ENCODE measurements at places on chromosomes 3 and 15. TPM values are rescaled to one million over a fixed set of nuclear protein-coding genes. Genes with fewer than 3 reads are reported as not detected.

DNA sequence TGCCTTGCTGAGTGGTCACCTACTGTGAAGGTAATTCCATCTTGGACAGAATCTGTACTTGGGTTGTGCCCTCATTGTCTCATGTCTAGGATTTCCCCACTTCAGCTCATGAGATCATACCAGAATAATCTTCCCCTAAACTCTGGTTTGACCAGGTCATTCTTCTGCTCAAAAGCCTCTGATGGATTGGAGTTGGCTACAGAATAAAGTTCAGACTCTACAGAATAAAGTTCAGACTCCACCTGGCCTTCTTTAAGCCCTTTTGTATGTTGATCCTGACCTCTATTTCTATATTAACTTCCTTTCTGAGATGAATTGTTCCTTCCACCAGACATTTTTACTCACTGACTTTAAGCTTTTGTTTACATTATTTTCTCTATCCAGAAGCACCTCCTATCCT lies 6.4 kb upstream of the GLCE start:
- no peaks in the 10 kb centered on the region for H3K27me3 ChIP-seq
- H3K4me3 ChIP-seq: no peak overlapping the region
- peaks cover 28% of the 10 kb centered on the region for H3K4me1 ChIP-seq
- peak; percentile 93 for DNase-seq
- no peaks in the 10 kb centered on the region for H3K36me3 ChIP-seq

DNA sequence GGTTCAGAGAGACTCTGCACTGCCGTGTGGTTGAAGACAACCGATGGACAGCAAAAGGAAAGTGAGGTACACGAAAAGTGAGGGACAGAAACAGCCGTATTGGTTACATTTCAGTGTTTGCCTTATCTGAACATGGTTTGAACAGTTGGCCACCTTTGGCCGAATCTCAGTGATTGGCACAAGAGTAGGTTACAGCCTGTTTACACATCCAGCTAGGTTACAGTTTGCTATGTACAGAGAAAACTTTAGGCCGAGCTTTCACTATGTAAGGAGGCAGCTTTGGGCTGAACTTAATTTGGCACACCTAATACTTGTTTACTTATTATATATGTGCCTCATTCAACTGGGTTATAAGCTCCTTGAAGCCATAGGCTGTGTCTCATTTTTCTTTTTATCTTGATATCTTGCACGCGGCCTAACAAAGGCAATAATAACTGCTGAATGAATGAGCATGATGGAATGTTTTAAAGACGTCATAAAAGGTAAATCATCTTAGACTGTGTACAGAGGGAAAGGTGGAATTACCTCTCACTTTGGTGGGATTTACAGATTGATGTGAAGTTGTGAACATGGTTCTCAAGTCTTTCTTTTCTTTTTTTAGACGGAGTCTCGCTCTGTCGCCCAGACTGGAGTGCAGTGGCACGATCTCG lies 17.2 kb upstream of the GREM1 start:
- H3K36me3 ChIP-seq: no peaks in the 10 kb centered on the region
- H3K4me3 ChIP-seq: no peak overlapping the region
- DNase-seq: no peak
- peaks cover 18% of the 10 kb centered on the region for H3K27me3 ChIP-seq
- H3K4me1 ChIP-seq: no peaks in the 10 kb centered on the region

DNA sequence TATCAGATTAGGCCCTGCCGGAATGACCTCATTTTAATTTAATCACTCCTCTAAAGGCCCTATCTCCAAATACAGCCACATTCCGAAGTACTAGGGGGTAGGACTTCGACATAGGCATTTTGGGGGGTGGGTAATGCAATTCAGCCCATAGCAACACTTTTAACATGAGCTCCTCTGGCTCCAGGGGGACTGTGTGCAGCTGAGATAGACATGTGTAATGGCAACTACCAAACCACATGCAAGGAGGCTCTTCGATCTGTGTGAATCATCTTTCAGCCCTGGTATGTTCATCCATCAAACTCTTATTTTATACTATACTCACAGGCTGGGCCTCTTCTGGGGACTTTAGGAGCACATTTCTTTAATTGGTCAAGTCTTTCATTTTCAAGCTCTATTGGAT lies 57.4 kb upstream of the PPARG start:
- no peaks in the 10 kb centered on the region for H3K4me1 ChIP-seq
- H3K27me3 ChIP-seq: no peaks in the 10 kb centered on the region
- H3K4me3 ChIP-seq: no peak overlapping the region
- DNase-seq: no peak

DNA sequence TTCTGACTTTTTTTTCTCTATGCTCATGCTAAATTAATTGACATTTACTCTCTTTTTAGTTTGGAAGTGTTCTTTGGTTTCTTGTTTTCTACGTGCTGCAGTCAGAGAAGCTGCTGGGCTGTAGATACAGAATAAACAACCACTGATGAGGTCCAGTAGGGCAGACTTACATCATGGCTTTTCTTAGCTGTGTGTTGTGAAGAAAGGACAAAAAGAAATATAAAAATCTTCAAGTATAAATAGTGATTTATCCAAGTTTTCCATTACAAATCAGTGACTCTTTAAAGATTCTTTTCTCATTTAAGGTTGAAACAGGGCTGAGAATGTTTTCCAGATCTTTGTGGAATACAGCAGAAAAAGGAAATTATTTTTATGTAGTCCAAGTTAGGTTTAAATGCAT lies 122.2 kb downstream of the CMSS1 start:
- no peak overlapping the region for H3K27ac ChIP-seq
- H3K4me1 ChIP-seq: peaks cover 7% of the 10 kb centered on the region
- H3K27me3 ChIP-seq: no peaks in the 10 kb centered on the region
- no peak for DNase-seq
- H3K4me3 ChIP-seq: no peak overlapping the region

- H3K4me3 ChIP-seq: no peak overlapping the region
- no peaks in the 10 kb centered on the region for H3K36me3 ChIP-seq
- H3K4me1 ChIP-seq: peaks cover 19% of the 10 kb centered on the region
- peak; percentile 89 for DNase-seq
- H3K27ac ChIP-seq: peak overlapping the region; percentile 21
Observed at GRCh38 chr15:47715856-47716445, 1.4 kb upstream of the SEMA6D start.

- H3K4me3 ChIP-seq: no peak overlapping the region
- peaks cover 29% of the 10 kb centered on the region for H3K4me1 ChIP-seq
- no peak for DNase-seq
- H3K36me3 ChIP-seq: no peaks in the 10 kb centered on the region
- no peaks in the 10 kb centered on the region for H3K27me3 ChIP-seq
Observed at GRCh38 chr3:194876403-194877095, 190.9 kb downstream of the FAM43A start.

DNA sequence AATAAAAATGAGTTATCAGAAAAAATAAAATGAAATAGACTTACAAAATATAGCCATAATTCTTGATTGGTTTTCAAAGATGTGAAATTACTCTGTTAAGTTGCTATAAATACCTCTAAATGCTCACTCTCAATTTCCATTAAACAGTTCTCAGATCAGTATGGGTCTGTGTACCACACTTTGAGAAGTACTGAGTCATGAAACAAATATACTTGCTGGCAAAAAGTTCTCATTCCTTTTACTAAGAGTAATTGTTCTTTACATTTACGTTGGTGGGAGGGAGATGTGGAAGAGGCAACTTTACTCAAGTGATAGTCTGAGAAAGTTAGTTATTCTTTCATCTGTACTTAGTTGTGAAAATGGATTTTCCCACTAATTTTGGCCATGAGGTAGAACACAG lies 96.3 kb downstream of the ZNF385D start:
- H3K27ac ChIP-seq: no peak overlapping the region
- no peak for DNase-seq
- H3K4me1 ChIP-seq: no peaks in the 10 kb centered on the region

GRCh38 chr3:189941125-189941524 lies 179.6 kb downstream of the P3H2 start:
- no peak overlapping the region for H3K4me3 ChIP-seq
- H3K27me3 ChIP-seq: no peaks in the 10 kb centered on the region
- H3K27ac ChIP-seq: no peak overlapping the region

NEIL1 gene
- total RNA-seq: 29.5 TPM

CEMIP gene
- total RNA-seq: not detected

MRAS gene
- 15.5 TPM for total RNA-seq

All from endothelial cell of umbilical vein (primary cell).